ENCODE measurements at places on chromosomes 3 and 15. TPM values are rescaled to one million over a fixed set of nuclear protein-coding genes. Genes with fewer than 3 reads are reported as not detected.

GRCh38 chr3:129005526-129006303 is 4.6 kb downstream of the EFCC1 start:
- DNase-seq = no peak

DNA sequence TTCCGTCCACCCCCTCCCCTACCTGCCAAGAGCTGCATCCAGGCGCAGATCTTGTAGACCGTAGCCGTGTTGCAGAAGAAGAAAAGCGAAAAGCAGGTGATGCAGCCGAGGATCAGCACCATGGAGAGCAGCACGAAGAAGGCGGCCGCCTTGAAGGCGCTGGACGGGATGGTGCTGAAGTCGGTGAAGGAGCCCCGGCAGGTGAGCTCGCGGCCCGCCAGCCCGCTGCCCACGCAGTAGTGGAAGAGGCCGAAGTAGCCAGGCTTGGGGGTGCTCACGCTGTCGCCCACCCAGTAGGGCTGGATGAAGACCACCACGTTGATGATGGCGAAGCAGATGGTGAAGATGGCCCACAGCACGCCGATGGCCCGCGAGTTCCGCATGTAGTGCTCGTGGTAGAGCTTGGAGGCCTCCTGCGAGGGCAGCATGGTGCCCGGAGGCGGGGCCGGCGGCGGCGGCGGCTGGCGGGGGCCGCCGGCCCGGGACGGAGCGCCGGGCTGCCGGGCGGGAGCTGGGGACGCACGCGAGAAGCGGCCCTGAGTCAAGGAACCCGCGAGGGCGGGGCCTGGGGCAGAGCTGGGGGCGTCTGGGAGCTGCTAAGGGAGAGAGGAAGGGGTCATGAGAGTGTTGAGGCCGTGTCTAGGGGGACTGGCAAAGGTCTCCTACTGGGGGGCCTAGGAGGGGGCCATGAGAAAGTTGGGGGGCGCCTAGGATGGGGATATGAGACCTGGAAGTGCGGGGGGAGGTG is 1.2 kb downstream of the LHFPL4 start:
- peak; percentile 75 for DNase-seq

Gene PPP2R3A
- 14.0 TPM for total RNA-seq

DNA sequence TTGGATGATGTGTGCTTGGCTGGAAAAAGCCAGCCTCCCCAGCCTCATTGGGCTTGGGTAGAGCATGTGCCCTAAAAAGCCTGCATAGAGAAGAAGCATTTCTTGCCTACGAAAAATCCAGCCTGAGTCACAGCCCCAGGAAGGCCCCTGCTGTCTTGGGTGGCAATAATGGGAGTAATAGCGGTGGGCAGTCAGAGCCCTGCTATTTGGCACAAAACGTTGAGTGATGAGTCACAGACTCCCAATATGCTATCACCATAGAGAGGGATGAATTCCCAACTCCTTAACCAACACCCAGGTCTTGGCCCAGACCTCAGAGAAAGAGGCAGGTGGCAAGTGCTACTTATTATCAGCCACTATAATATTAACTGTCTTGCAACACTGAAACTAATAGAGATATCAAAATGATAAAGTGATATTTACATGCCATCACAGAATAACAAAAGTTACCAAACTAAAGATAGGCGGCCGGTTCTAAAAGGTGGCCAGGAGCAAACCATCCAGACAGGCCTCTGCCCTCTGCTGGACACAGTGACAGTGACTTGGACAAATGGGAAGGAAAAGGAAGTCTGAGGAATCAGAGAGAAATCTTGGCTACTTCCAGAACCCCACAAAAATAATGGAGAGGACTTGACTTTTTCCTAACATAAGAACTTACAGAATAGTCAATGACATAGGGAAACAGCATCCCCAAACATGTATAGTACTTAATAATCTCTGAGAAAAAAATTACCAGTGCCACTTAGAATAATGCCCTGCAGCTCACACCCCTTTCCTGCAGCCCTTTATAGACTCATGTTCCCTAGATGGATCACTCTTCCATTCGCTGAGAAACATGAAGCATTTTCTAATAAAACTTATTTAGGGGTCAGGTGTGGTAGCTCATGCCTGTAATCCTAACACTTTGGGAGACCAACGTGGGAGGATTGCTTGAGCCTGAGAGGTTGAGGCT is 51.9 kb upstream of the MUC13 start:
- no peak for DNase-seq

GRCh38 chr15:58221591-58222241 is 83.5 kb downstream of the AQP9 start:
- DNase-seq = peak; percentile 61

Gene DUSP7
- 20.5 TPM for total RNA-seq

- no peak for DNase-seq
Observed at GRCh38 chr3:193465992-193466608, 87.5 kb upstream of the ATP13A5 start.

Gene GOLGA8N
- 0.63 TPM for total RNA-seq

DNA sequence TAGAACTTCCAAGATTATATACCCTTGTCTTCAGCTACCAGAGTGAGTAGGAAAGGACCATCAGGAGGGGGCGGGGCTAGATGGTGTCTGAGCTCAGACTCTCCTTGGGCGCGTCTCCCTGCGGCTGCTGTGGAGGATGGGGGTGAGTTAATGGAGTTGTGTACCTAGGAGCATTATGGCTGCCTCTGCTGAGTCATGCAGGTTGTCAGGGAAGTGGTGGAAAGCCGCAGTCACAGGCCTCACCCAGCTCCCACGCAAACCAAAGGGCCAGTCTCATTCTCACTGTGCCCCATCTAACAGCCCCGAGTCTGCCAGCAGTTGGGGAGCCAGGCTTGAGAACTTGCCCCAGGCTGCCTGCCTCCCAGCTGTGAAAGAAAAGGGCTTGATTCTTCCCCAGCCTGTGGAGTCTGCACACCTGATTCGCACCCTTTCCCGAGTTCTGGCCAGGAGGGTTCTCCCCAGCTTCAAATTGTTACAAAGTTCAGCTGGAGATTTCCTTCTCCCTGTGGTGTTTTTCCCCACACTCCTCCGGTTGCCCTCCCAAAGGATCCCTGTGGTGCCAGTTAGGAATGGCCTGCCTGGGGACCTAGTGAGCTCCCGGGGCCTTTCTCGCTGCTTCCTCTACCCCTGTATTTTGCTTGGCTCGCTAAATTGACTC is 143.3 kb downstream of the HCN4 start:
- DNase-seq = no peak

Gene MAP6D1
- 4.1 TPM for total RNA-seq

GRCh38 chr3:141000027-141000663 is 51.0 kb upstream of the SPSB4 start:
- peak; percentile 34 for DNase-seq

DNA sequence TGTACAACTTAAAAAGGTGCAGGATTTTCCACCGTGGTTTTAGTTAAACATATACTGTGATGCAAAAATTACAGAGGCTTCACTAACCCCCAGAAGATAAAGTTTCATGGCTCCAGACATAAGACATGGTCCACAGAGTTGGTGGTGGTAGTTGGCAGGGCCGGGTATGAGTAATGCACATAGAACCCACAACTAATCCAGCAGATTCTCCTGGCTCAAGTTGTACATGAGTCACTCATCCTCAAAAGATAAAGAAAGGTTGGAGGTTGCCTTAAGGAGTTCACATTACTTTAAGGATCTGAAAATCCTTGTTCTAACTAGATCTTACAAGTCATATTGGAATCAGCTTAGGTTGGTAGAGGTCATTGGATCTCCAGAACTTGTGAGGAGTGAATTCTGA is 98.3 kb upstream of the ZBTB20 start:
- no peak for DNase-seq

- DNase-seq = no peak
Observed at GRCh38 chr3:13068269-13069010, 4.8 kb downstream of the IQSEC1 start.

- DNase-seq = no peak
Observed at GRCh38 chr3:125381314-125381713, 6.2 kb upstream of the ZNF148 start.

- no peak for DNase-seq
Observed at GRCh38 chr3:15113884-15114283, 14.9 kb upstream of the RBSN start.

Gene ZNF80
- not detected for total RNA-seq

DNA sequence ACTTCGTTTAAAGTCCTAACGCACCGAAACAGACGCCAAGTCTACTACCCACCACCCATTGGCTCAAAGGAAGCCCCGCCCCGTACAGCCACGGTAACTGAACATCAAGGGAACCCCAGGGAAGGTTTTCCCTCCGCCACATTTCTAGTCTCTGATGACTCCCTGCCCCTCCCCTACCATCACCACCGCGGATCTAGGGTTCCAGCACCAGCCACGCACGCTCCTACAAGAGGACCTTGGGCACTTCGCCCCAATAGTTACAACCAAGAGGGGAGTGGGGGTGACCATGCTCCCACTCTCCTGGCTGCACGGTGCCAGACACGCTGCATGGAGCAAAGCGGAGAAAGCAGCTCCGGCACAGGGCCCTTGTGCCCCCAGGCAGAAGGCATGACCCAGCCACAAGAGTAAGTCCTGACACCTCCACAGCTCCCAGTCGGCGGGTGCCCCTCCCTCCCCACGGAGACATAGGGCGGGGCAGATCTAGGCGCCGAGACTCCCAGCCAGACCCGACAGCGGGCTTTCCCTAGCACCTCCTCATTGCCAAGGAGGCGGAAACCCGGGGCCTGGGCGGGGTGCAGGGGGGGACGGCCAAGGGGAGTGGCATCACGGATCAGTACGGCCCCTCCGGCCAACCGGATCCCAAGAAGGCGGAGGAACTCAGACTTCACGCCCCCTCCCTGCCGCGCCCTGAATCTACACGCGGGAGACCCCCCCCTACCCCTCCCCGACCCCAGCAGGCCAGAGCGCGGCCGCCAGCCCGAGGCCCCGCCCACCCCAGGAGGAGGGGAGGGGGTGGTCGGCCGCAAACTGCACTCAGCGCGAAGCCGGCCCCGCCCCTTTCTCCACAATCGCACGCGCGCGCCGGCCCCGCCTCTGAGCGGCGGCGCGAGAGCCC is 936 bp downstream of the SIN3A start:
- peak; percentile 94 for DNase-seq

GRCh38 chr15:79769069-79769481 is 127.7 kb downstream of the MTHFS start:
- no peak for DNase-seq

DNA sequence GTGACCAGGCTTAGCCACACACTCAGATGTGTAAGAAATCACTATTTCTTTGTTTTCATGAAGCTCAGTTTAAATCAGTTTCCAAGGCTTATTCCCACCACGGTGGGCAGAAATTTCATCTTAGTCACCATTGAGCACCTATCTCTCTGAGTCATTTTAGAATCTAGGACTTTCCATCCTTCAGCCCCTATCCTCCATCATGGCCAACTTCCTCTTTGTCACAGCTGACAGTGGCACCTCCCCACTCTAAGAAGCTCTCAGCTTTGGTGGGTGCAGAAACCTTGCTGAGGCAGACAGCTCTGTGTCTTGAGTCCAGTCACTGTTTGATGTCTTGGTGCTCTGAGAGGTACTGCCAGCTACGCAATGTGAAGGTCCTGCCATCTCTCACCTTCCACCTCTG is 32.9 kb downstream of the SNTN start:
- no peak for DNase-seq

DNA sequence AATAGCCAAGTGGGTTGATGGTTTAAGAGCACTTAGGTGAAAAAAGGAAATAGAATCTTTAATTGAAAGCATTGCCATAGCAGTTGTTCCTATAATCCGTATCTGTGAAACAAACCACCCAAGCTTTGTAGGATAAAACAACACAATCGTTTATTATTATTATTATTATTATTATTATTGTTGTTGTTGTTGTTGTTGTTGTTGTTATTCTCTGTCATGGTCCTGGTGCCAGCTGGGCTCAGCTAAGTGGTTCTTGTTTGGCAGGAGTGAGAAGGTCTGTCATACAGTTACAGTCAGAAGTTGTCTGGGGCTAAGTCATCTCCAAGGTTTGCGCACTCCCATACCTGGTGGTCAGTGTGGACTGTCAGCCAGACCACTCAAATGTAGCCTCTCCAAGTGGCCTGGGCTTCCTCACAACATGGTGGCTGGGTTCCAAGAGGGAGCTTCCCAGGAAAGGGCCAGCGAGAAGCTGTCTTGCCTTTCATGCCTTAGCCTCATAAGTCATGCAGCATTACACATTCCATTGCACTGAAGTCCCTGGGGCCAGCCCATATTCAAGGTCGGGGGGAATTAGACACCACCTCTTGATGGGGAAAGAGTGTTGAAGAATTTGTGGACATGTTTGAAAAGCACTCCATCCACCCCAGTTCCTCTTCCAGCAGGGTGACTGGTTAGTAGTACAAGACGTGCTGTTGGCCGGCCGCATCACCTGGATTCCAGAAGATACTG is 54.3 kb upstream of the FGD5 start:
- no peak for DNase-seq

Gene DET1
- 6.1 TPM for total RNA-seq

Gene GHSR
- not detected for total RNA-seq

Gene DTX3L
- 11.3 TPM for total RNA-seq

Gene PRSS50
- total RNA-seq = 0.47 TPM

- peak; percentile 73 for DNase-seq
Observed at GRCh38 chr15:62391641-62392262, 226.7 kb upstream of the C2CD4B start.

- DNase-seq = no peak
Observed at GRCh38 chr3:79253704-79254103, 514.1 kb downstream of the ROBO1 start.

GRCh38 chr3:162376761-162377160 is 880.2 kb downstream of the OTOL1 start:
- no peak for DNase-seq

GRCh38 chr3:38141952-38142273 is 3.5 kb downstream of the MYD88 start:
- no peak for DNase-seq

Gene PRR23B
- not detected for total RNA-seq

Gene PATL2
- total RNA-seq = 0.65 TPM
